Epithelial cell of alveolus of lung (primary cell): ENCODE measurements at places on chromosomes 4 and X. TPM values are rescaled to one million over a fixed set of nuclear protein-coding genes. Genes with fewer than 3 reads are reported as not detected.

The SPANXA1 gene
- total RNA-seq, result not detected in 2 replicates

The GRID2 gene
- under 0.01 and 0.08 TPM in 2 replicates for total RNA-seq

The CD40LG gene
- not detected in 2 replicates for total RNA-seq

The TRAPPC2 gene
- total RNA-seq, result 5.6 and 20.6 TPM in 2 replicates

The BEX2 gene
- 1.6 TPM in 1 of 2 replicates, not detected in the other for total RNA-seq

The FAT1 gene
- 190 and 219 TPM in 2 replicates for total RNA-seq

The CXCL8 gene
- 10.5 and 842 TPM in 2 replicates for total RNA-seq

The CABS1 gene
- total RNA-seq, result not detected in 2 replicates

The RAB33B gene
- total RNA-seq, result 7.0 and 9.8 TPM in 2 replicates

The NPY5R gene
- not detected in 2 replicates for total RNA-seq

The LEF1 gene
- total RNA-seq, result 12.9 and 29.2 TPM in 2 replicates

The CRLF2 gene
- not detected in 2 replicates for total RNA-seq

The ZCCHC12 gene
- total RNA-seq, result not detected in 2 replicates

The TGIF2LX gene
- total RNA-seq, result not detected in 2 replicates

The GPRASP1 gene
- 0.65 and 1.2 TPM in 2 replicates for total RNA-seq

The ELOVL6 gene
- total RNA-seq, result 15.2 and 27.7 TPM in 2 replicates

The MFAP3L gene
- 0.24 and 2.5 TPM in 2 replicates for total RNA-seq

The TMPRSS11A gene
- total RNA-seq, result not detected in 2 replicates

The AFP gene
- total RNA-seq, result 0.13 TPM in 1 of 2 replicates, not detected in the other

The LDOC1 gene
- total RNA-seq, result 13.3 and 16.7 TPM in 2 replicates

The GABRG1 gene
- not detected in 2 replicates for total RNA-seq

The JADE1 gene
- total RNA-seq, result 26.1 and 33.3 TPM in 2 replicates

The GYPE gene
- total RNA-seq, result 1.0 and 2.8 TPM in 2 replicates

The FAAH2 gene
- 0.26 and 3.3 TPM in 2 replicates for total RNA-seq

The FAM236C gene
- not detected in 2 replicates for total RNA-seq

The MGAT4D gene
- total RNA-seq, result not detected in 2 replicates
